Cerebellar nuclear complex (tissue), 1 donor: ENCODE measurements at places on chromosomes 3 and 15.
A peak's percentile ranks its signal among the peaks of the same experiment; 100 is the strongest.

DNA sequence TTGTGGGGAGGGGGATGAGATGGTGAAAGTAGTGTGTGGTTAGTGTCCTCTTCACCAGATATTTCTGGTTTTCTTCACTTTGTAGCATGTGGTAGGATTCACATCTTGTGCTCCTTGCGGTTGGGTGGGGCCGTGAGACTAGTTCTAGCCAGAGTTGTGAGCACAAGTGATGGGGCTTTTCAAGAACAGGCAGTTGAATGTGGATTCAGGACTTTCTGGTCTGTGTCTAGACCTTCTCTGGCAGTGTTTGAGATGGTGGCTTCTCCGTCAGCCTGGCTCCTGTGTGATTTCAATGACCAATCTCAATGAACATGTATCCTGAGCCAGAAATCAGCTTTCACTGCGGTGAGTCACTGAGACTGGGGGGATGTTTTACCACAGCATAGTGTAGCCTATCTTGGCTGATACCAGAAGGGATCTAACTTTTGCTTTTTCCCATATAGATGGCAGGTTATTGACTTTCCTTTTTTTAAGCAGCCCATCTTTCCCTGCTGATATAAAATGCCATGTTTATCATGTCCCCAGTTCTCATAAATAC is 82.6 kb downstream of the RPLP1 start:
- DNase-seq = no peak

DNA sequence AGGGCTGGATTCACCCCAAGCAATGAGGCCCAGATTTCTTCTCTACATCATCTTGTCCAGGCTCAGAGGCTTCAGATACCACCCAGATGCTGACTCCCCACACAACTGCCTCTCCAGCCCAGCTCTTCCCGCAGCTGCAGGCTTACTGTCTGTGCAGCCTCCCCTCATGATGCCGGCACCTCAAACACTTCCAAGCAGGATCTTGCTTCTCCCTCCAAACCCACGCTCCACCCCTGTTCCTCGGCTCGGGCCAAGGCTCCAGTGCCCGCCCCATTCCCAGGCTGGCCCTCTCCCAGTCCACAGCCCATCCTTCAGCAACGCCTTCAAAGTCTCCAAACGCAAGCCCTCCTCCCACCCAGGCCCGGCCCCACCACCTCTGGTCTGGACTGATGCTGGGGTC is 159.2 kb upstream of the LINGO1 start:
- DNase-seq = no peak

DNA sequence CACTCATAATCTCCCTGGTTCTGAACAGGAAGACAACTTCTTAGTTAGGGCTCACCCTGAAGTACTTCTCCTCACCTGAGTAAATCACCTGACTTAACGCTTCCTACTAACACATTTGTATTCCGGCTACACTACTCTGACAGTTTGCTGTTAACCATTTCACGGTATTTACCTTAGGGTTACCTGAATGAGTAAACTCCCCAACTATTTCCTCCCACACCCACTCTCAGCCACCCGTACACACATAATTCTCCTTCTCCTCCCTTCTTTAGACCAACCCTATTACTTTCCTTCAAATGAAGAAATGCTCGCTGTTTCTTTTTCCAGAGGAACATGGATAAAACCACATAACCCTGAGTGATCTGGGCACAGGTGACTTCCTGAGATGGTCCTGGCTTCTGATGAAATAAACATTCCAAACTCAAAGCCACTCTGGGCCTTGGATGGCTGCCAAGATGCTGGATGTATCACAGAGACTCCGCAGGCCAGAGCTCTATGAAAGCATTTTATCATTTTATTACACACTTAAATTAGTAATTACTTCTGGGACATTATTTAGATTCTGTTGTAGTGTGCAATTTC is 183.6 kb upstream of the ATP11B start:
- DNase-seq = no peak

DNA sequence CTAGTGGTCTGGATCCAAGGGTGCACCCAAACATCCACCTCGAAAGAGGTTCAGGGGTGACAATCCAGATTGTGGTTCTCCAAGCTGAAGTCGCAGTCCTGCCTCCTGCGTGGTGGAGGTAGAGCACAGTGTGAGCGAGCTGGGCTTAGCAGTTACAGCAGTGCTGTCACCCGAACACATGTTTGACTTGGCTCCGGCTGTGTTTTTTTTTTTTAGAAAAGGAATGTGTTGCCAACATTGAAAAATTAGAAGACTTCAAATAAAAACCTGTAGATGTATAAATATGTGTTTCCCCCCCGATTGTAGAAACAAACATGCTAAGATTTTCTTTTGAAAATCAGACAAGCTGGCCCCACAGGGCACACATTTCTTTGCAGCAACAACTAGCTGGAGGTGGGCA is 530.8 kb downstream of the SHQ1 start:
- no peak for DNase-seq

GRCh38 chr3:159131376-159131775 is 329.5 kb downstream of the MFSD1 start:
- DNase-seq = no peak

- DNase-seq = no peak
Measured at GRCh38 chr15:67183443-67184169, 70.9 kb downstream of the AAGAB start.

DNA sequence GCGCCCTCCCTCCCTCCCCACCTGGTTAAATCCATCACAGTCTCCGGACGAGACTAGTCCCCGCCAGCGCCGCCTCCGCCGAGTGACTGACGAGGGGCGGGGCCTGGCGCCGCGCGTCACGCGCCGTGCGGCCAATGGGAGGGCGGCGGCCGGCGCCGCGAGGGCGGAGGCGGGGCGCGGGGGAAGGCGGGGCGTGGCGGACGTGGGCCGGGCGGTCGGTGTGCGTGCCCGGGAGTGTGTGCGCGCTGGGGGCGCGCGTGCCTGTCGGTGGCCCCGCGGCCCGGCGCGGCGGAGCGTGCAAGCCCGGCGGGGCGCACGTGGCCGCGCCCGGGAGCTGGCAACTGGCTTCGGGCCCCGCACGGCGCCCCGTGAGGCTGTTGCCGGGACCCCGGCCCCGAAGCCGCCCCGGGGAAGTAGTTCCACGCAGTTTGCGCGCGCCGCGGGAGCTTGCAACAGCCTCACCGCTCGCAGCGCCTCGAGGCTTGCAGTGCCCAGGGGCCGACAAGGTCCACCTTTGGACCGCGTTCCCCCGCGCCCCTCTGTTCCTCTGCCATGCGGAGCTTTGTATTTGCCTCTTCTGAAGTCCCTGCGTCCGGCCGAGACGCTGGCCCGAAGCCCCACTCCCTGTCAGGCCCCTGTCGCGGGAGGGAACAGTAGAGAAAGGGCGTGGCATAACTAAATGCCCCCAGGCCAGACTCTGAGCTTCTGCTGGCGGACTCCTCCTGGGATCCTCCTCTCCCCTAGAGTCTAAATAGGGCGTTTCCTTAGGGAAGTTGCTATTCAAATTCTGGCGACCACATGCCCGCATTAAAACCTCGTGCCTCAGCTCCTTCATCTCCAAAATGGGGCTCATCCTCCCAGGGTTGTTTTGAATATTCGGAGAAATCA is 400.9 kb downstream of the SHQ1 start:
- peak; percentile 11 for DNase-seq

DNA sequence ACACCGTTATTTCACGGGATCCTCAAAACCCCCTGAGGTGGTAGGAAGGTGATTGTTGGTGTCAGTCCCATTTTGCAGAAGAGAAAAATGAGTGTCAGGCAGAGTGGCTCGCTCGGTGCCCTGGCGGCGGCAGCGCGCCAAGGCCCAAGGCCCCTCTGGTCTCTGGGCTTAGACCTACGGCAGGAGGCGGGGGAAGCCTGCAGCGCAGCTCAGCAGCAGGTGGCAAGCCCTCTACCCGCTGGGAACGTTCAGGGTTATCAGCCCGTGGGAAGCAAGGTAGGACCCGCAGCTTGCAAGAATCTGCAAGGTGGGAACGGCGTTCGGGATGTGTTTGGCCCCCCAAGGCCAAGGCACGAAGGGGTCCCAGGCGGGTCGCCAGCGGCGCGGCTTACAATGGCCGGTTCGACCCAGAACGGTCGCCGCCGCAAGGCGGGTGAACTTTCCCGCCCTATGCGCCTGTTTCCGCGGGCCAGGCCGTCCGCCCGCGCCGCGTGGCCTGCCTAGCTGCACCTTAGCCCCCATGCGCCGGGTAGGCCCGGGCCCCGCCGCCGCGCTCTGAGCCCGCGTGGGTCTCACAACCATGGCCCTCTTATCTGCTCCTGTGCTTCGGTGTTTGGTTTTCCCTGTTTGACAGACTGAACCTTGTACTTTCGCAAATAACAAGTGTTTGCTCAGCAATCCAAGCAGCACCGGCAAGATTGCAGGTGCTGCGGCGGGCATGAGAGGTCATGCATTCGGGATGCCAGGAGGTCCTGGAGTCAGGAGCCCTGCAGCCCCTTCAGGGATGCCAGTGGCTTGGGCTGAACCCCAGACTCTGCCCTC is 39.7 kb downstream of the CCNL1 start:
- DNase-seq = no peak

GRCh38 chr3:159200176-159200575 is 398.3 kb downstream of the MFSD1 start:
- DNase-seq = no peak

GRCh38 chr3:178182337-178182779 is 353.9 kb upstream of the KCNMB2 start:
- DNase-seq = peak; percentile 61
